ENCODE measurements at places on chromosomes 7 and 10. TPM values are rescaled to one million over a fixed set of nuclear protein-coding genes. Genes with fewer than 3 reads are reported as not detected.

The GNB2 gene
- total RNA-seq = 243 TPM

The AGFG2 gene
- 14.1 TPM for total RNA-seq

The ARHGAP22 gene
- total RNA-seq = 8.8 TPM

The CNPY1 gene
- total RNA-seq = not detected

The CFAP70 gene
- 2.5 TPM for total RNA-seq

The SUN3 gene
- not detected for total RNA-seq

The VAX1 gene
- not detected for total RNA-seq

The SYT15B gene
- total RNA-seq = 1.2 TPM

The CYP2W1 gene
- not detected for total RNA-seq

The PPP1R9A gene
- 13.8 TPM for total RNA-seq

The RINT1 gene
- 17.7 TPM for total RNA-seq

The TMEM176A gene
- 64.3 TPM for total RNA-seq

The C10orf67 gene
- not detected for total RNA-seq

The KCP gene
- 5.1 TPM for total RNA-seq

The LRIT1 gene
- total RNA-seq = not detected

The WNT2 gene
- total RNA-seq = 0.45 TPM

The ODAD2 gene
- total RNA-seq = 0.22 TPM

The CDK13 gene
- total RNA-seq = 44.4 TPM

The RGR gene
- not detected for total RNA-seq

The ZPBP gene
- total RNA-seq = not detected

The C10orf90 gene
- total RNA-seq = 3.9 TPM

The AKR1D1 gene
- not detected for total RNA-seq

The C7orf33 gene
- total RNA-seq = not detected

The EPHB6 gene
- 6.3 TPM for total RNA-seq

The MEIG1 gene
- not detected for total RNA-seq

The UBE2D4 gene
- 25.1 TPM for total RNA-seq

The EN2 gene
- 0.22 TPM for total RNA-seq

The CDC14C gene
- not detected for total RNA-seq

The PPP1R17 gene
- total RNA-seq = not detected

The CPVL gene
- 49.8 TPM for total RNA-seq

The SGCE gene
- total RNA-seq = 58.1 TPM

The ENTPD1 gene
- 25.4 TPM for total RNA-seq
